GM10248 (cell line): ENCODE measurements at places on chromosomes 5 and 9.

- DNase-seq: no peak
Observed at GRCh38 chr5:79181419-79182022, 54.4 kb upstream of the JMY start.

DNA sequence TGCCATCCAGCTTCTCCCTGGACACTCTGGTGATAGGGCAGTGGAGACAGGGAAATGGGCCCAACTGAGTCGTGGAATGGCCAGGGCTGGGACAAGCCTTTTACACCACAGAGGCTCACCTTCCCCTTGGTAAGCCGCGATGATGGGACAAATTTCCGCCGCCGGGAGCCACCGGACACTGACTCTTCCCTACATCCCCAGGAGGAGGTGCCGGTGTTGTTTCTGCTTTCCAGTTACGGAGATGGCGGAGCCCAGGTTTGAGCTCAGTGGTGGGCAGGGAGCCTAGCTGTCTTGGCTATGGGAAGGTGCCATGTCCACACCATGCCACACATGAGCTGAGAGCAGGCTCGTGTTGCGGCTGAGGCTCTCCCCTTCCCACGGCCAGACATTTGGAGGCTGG, 19.9 kb upstream of the WNK2 start:
- no peak for DNase-seq

DNA sequence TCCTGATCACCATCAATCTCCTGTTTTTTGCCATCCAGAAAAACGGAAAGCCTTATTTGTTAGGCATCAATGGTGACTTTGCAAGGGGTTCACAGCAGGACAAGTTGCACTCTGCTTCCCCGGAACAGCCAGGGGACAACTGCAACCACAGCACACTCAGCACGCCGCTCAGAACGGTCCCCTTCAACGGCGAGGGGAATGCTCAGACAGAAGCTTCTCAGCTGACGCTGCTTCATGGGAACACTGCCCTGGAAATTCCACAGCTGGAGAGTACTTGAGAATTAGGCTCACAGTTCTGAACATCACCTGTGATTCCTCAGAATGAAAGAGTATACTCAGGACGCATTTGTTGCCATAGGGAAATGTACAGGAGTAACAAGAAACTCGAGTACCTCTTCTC, 40.1 kb upstream of the PLPP6 start:
- DNase-seq: no peak

GRCh38 chr5:136686192-136686872, 321.0 kb upstream of the TRPC7 start:
- DNase-seq: no peak

DNA sequence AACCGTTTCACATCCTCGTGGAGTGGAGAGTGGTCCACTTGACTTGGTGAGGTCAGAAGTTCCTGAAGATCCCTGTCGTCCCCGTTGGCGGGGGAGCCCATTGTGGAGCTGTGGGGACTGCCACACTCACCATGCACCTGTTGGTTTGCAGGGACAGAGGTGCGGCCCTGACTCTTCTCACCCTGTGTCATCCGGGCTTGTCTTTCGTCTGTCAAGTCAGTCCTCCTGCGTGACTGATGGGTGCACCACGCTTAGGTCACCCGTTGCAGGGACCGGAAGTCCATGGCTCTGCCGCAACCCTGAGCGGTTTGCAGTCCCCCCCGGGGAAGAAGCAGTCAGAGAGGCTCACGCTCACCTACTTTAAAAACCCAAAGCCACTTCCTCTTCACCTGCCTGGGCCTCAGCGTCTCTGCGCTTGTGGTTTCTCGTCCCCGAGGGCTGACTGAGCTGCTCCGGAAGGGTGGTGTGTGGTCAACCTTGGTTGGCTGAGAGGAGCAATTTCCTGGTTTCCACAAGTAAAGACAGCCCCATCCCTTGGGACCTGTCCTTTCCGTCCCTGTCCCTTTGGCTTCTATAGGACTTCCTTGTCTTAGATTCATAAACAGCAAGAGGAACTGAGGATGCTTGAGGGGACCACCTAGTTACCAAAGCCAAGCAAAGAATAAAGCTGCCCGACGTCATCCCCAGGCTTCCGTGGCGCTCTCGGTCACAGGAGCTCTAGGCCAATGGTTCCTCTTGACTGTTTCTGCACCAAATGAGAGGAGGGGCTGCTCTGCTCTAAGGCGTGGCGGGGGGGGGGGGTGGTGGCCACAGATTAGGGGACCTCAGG, 53.2 kb downstream of the USP20 start:
- DNase-seq: peak; percentile 79

DNA sequence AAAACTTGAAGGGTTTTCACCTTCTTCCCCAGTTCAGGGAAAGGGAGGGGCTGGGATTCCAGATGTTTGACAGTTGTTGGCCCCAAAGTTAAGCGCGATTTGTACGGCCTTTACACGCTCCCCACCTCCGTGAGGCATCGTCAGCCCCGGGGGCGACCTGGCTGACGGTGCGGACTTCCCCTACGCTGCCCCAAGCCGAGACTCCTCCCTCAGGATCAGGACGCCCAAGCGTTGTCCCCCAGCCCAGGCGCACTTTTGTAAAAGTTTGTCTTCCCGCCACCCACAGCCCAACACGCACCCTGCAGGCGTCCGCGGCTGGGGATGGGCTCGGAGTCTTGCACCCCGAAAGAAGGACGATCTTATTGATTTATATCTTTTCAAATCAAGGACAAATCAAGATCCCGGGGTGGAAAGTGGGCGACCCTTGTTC, 713 bp downstream of the MOB3B start:
- DNase-seq: peak; percentile 73

GRCh38 chr5:131671409-131671808, 36.4 kb upstream of the RAPGEF6 start:
- peak; percentile 18 for DNase-seq

DNA sequence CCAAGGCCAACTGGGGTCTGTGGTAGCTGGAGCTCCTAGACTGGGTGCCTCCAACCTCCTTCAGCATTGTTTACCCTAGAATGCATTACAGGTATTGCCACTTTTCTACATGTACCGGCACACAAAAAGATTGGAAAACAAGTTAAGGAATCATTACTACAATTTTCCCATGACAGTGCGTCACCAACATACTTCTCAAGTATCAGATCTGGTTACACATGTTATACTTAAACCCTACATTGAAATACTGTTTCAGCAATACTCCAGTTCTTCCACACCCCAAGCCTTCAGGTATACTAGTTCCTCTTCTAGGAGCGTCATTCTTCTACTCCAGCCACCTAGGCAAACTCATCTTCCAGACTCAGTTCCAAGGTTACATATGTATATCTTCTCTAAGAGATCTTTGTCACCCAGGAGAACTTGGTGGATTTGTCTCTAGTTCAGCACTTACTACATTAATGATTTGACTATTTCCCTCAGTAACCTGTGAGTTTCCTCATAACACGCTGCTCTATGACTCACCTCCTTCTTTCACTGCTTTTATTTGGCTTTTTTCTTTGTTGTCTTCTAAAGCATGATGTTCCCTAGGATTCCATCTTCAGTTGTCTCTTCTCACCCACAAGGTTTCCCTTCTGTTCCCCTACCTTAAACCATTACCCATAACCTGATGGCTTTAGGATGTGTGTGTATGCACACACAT, 217.0 kb downstream of the AP3B1 start:
- no peak for DNase-seq

DNA sequence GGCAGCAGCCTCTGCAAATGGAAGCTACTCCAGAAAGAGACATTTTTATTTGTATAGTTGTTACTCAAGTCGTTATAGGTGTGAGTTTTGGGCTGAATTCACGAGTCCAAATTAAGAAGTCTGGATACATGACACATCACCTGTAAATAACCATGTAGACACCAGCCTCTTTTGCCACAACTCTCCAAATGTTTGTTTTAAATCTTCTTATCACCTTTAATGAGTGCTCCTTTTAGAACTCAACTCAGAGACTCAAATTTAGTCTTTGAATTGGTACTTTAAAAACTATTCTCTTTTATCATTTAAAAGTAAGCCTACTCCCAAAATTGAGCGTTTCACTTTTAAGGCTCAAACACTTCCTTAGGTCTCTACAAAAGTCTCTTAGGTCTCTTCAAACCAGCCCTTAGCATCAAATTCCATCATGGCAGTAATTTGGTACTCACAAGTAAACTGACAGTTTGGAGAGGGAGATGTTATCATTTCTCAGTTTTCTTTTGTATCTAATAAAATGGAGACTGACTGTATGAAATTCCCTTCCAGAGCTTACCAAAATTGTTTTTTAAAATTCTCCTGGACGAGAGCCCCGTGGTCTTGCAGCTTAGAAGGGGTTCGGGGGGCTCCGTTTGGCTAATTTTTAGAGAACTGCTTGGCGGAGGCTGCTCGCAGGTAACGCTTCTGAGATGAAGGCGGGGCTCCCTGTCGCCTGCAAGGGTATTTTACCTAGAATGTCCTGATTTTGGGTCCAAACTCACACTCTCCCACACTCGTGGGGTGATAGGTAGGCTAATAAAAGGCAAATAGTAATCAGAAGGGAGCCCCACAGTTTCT, 194.6 kb downstream of the MEF2C start:
- DNase-seq: no peak

GRCh38 chr5:175867587-175868347, 3.6 kb upstream of the CPLX2 start:
- no peak for DNase-seq

- DNase-seq: no peak
Observed at GRCh38 chr5:107428303-107428813, 242.4 kb downstream of the EFNA5 start.

GRCh38 chr5:147081311-147081764, 153.5 kb upstream of the STK32A start:
- DNase-seq: no peak

GRCh38 chr9:124262649-124262972, 4.9 kb downstream of the NEK6 start:
- DNase-seq: no peak

DNA sequence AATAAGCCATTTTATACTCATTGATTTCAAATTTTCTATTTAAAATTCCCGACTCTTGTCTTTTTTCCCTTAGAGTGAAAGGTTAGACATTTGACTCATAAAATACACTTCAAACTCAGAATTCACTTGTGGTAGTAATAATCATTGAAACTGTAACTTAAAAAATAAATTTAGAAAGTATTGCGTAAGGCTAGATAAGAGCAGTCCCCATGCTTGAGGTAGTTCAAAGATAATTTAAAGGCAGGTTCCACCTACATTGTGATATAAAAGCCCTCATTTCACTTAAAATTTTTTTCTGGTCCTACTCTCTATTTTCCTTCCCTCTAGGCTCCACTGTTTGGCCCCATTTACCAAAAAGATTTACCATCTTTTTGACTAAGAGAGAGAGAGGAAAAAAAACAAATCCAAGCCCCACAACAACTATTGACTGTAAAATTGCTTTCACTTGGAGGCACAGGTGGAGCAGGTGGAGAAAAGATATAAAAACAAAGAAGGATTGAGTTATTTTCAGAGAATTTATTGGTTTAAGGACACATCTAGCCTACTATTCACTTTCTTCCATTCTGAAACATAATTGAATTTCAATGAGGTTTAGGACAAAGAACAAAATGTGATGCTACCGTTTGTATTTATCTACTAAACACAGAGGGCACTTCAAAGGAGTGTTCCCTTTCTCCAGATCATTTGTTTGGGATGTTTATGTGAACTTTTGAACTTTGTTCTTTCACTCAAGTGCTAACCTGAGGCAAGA, 61.0 kb downstream of the FBXO4 start:
- no peak for DNase-seq

DNA sequence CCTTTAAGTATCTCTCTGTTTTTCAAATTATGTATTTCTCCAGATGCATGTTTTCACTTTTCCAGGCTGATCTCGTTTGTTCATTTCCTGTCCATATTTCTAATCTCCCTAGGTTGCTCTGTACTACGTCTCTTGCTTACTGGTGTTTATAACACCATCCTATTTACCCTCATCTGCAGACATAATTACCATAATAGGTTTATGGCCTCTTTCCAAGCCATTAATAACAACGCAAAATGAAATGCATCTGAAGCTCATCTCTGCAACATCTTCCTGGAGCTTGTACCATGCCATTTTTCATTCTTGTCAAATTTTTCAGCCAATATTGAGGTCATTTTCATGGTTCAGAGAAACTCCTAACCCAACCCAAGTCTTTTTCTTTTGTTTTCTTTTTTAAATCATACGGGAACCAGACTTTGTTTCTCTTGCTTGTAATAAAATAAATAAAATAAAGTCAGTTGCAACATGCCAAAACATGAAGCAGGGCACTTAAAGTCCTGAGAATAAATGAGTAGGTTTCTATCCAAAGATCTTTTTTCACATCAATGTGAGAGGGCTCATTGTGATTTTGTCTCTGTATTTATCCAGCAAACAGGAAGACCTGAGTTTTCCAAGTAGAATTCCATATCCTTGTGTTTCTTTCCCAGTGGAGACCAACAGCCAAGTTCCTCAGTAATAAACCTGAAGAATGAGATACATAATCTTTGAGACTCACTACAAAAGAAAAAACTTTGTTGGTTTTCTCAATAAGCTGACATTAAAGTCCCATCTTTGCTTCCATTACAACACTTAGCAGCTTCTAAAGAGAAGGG, 37.0 kb downstream of the DPYSL3 start:
- DNase-seq: no peak

GRCh38 chr5:2207416-2208238, 324.9 kb upstream of the IRX4 start:
- DNase-seq: no peak

GRCh38 chr5:133824661-133825254, 143.7 kb downstream of the C5orf15 start:
- peak; percentile 83 for DNase-seq

GRCh38 chr5:171092194-171092593, 216.9 kb upstream of the TLX3 start:
- DNase-seq: no peak

DNA sequence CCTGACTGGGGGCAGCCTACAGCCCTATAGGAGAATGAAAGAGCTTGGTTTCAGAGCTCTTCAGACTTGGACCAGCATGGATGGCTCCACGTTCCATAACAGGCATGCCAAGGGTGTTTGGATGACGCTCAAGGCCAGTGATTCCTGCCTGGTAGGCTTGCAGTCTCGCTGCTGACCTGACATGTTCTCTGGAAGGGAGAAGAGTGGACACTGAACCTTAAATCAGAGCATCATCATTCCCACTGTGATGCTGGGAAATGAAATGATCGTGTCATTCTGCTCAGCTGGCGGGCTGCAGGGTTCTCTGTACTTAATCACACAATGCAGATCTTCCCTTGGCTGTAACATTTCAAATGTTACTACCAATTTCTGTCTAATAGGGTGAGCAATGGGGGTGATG, 57.0 kb downstream of the CFAP90 start:
- DNase-seq: no peak

- DNase-seq: no peak
Observed at GRCh38 chr9:122179690-122180074, 20.0 kb downstream of the MORN5 start.

- DNase-seq: no peak
Observed at GRCh38 chr5:107275333-107275732, 395.4 kb downstream of the EFNA5 start.

- peak; percentile 49 for DNase-seq
Observed at GRCh38 chr5:108730617-108731340, 16.9 kb upstream of the FER start.

GRCh38 chr5:94691291-94691690, 72.8 kb downstream of the SLF1 start:
- DNase-seq: no peak

- no peak for DNase-seq
Observed at GRCh38 chr5:56389261-56389660, 156.1 kb upstream of the ANKRD55 start.
